Osteocyte (in vitro differentiated cells): ENCODE measurements at places on chromosomes 1 and 21. TPM values are rescaled to one million over a fixed set of nuclear protein-coding genes. Genes with fewer than 3 reads are reported as not detected.

GRCh38 chr1:71634159-71634558, 553.3 kb upstream of the ZRANB2 start:
- DNase-seq: no peak

DNA sequence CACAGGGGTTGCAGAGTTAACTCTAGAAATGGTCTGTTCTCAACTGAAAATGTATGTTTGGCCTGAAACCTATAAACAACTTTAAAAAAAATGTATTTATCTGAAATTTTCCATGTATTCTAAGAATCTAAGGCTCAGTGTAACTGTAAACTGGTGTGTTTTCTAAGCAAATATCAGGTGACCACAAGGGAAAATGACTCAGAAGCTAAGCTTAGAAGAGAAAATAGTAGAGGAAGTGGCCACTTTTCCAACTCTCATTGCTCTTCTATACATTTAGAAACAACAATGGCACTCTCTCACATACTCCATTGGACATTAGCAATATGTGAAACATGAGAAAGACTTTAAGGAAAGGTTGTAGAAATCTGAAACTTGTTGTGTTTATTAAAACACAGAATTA, 7.5 kb downstream of the TNFSF18 start:
- DNase-seq: no peak

DNA sequence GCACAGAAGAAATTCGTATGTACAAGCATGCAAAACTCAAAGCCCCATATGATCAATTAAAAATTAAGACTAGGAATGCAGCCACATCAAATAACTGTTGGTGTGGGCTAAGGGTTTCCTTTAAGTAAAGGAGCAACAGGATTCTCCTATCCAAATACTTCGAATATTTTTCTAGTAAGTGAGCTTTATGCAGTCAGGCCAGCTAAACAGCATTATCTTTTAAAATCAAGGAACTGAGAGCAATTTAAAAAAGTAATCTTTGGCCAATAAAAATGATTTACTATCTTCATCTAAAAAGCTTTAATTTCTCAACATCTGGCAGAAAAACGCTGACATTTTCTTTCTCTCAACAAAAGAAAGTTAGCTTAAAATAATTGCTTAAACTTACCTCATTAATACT, 19.8 kb downstream of the CNN3 start:
- DNase-seq: no peak

- no peak for DNase-seq
Measured at GRCh38 chr1:226364901-226365565, 42.9 kb downstream of the PARP1 start.

DNA sequence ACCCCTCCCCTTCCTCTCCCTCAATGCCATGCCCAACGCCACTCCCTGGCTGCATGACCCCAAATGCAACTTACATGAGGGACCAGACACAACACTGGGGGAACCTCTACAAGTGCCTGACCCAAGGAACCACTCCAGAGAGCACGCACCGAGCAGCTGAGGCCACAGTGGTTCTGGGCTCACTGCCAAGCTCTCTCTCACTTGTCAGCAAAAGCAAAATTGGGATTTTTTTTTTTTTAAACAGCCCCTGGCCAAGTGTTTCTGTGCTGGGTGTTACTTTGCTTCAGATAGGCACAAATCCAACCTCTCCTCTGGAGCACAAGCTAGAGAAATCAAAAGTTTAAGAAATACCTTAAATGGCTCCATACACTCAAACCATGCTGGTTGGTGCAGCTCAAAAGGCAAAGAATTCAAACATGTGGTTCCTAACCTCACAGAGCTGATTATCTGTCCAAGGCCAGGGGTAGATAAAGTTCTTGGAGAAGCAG, 363.0 kb downstream of the SETD4 start:
- no peak for DNase-seq

DNA sequence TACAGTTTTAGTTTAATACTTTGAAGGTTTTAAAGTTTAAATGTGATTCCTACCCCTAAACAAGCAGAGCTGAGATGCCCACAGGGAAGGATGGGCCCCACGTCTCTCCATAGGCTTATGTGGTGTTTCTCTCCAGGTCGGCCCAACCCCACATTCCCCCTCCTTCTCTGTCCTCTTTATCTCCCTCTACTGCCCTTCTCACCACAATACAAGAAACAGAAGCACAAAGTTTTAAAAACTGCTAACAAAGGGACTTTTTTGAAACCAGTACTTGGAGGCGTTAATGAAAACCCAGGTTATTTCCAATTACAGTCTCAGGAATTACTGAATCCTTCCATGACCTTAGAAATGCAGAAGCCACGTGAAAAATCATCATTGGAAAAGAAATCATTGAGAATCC, 324.0 kb downstream of the NTNG1 start:
- DNase-seq: no peak

- DNase-seq: no peak
Measured at GRCh38 chr1:244759158-244759557, 76.3 kb upstream of the COX20 start.

DNA sequence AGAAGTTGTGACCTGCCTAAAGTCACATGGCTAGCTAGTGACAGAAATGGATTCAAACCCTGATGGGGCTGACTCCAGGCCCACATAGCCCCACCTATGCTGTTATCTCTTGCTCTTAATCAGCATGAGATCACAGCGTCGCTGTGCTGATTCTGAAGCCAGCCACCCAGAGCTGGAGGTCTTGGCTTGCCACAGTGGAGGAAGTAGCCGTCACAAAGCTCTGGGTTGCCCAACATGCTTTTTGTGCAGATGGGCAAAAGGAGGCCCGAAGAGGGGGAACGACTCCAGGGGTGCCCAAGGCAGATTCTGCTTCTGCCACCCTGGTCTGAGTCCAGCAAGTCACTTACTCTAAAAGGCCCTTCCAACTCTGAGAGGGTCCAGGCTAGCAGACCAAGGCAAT, 14.7 kb upstream of the MFSD2A start:
- no peak for DNase-seq

DNA sequence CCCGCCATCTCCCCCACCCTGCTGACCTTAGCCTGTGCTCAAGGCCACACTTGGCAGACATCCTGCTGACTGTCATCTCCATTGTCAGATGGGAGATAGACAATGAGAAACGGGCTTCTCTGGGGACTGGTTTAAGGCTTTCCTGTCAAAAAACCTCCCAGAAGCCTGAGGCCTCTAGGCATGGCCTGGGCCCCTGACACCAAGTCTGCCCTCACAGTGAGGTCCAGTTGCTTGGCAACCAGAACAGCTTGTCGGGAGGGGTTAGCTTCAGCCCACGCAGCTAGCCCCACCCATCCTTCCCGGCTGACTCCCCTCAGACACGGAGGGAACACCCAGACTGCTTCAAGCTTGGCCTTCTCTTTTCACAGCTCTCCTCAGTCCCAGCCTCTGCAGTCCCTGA, 11.0 kb downstream of the PLEKHA6 start:
- no peak for DNase-seq

GRCh38 chr1:208604295-208604694, 360.1 kb upstream of the PLXNA2 start:
- no peak for DNase-seq

DNA sequence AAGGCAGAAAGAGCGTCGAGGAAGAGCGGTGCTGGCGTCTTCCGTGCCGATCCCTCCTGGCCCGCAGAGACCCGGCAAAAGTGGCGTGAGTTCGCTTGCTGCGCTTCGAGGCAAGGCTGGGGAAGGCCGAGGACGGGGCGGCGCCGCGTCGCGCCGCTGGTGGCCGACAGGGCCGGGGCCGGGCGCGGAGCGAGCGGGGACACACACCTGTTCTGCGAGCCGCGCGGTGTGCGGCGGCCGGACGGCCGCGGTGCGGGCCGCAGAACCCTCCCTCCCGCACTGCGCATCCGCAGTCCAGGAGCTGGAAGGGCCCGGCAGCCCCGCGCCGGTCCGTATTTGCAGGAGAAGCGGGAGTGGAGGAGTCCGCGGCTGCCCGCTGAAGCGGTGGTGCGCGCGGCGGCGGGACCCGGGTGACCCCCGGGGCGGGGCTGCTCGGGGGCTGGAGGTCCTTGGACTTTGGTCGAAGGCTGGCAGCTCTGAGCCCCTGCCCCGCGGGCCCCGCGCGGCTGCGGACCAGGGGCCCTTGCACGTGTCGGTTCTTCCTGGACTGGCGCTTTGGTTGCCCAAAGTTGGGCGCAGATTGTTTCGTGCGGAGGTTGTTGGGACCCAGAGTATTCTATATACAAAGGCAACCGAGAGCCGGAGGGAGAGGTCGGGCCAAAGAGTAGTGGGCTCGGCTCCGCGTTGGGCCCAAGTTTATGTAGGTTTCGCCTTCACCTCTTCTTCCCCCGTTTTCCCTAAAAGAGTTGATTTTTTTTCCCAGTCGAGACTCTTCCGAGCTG, 2.6 kb downstream of the RNF220 start:
- DNase-seq: no peak

DNA sequence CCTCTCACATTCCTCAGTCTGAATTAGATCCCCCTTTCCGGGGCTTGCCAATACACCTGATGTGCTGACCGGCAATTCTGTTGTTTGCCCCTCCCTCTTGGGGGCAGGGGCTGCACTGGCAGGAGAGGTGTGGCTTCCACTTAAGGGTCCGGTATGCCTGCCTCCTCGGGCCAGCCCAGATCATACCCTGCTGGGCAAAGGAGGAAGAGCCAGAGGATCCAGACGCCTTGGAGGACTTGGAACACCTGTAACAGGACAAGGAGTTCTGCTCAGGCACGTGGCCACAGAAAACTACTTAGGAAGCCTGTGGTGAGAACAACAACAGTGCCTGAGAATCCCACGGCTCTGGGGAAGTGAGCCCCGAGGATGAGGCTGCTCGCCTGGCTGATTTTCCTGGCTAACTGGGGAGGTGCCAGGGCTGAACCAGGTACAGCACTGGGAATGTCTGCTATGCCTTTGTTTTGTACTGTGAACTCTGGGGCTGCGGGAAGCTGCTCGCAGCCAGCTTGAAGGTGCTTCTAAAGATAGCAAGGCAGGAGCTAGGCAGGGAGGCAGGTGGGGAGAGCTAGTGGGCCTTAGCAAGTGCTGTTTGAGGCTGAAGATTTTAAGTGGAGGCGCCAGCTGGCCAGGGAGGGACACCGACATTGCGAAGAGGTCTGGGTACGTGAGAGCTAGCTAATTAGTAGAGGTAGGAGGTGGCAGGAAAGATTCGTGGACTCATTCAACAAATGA, at the start of gene SMPDL3B:
TSS of gene SMPDL3B (plus strand) at position 183 of the 732 bp plus-strand sequence. CDS start at position 367, 184 bp downstream.
- DNase-seq: no peak

- no peak for DNase-seq
Measured at GRCh38 chr1:200337410-200337809, 72.4 kb downstream of the ZNF281 start.

DNA sequence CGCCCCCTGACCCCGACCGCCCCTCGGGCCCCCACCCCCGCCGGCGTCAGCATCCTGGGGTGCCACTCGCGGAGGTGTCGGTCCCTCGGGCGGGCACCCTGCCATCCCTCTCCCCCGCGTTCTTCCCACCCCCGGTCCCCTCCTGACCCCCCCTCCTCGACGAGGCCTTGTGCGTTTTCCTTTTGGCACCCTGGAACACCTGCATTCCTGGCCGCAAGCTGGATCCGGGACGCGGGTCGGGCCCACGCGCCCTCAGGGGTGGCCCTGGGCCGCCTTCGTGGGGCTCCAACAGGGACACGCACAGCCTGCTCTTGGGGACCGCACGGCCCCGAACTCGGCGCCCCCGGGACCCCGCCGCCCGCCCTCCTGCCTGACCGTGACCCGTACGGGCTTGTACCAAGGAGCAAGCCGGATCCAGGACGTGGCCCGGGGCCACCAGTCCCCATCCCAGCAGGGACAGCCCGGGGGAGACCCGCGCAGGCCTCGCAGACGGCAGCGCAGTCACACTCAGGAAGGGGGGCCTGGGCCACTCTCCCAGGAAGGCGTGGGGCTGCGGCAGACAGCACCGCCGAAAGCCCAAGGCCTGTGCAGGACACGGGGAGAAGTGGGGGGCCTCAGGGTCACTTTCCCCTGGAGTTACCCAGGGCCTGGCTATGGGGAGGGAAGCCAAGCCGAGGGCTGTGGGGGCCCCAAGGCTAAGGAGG, 579 bp upstream of the SLC19A1 start:
- DNase-seq: peak; percentile 84

DNA sequence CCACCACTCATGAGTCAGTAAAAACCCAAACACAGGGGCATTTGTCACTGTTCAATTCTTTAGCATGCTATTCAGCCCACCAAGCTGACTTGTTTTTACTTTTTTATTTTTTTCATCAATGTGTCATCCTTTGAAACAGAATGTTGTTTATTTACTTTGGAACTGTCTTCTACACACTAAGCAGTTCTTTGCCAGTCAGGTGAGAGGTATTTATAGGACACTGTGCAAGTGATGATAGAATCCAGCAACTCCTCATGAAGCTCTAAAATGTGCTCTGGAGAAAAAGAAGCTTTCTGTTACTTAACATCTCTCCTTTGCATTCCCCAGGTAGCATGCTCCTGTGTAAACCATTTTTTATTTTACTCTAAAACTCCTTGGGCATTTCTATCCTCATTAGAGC, 582.0 kb upstream of the TMPRSS15 start:
- no peak for DNase-seq

- DNase-seq: peak; percentile 96
Measured at GRCh38 chr21:26170471-26171257, at the start of gene APP. Gene APP, minus strand, starts transcription at chr21:26170770. Its CDS starts 150 bp downstream, at chr21:26170620.

The NDUFS2 gene
- 82.0 and 82.5 TPM in 2 replicates for total RNA-seq

The TRIM17 gene
- 1.3 and 1.8 TPM in 2 replicates for total RNA-seq

The CD53 gene
- total RNA-seq: not detected in 2 replicates

The NEGR1 gene
- 5.0 and 7.6 TPM in 2 replicates for total RNA-seq

The NUP210L gene
- total RNA-seq: not detected in 2 replicates
